ENCODE measurements at places on chromosomes 2 and 18.

GRCh38 chr18:78732273-78733210, 247.1 kb upstream of the SALL3 start:
- no peak for DNase-seq

DNA sequence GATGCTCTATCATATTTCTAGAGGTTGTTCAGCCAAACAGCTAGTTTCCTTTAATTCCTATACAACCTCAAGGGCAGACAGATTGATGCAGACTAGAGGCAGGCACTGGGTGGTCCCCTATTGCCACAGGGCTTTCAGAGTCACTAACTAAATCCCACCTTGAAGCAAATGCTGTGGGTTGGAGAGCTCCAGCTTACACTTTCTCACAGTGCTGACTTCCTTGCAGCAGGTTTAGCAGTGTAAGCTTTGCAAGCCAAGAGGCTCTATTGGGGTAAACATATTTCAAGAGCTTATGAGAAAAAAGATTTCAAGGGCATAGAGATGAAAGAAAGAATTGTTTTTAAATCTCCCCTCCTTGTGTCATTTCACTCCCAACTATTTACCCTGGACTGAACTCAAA, 366.5 kb upstream of the CRIM1 start:
- no peak for DNase-seq

DNA sequence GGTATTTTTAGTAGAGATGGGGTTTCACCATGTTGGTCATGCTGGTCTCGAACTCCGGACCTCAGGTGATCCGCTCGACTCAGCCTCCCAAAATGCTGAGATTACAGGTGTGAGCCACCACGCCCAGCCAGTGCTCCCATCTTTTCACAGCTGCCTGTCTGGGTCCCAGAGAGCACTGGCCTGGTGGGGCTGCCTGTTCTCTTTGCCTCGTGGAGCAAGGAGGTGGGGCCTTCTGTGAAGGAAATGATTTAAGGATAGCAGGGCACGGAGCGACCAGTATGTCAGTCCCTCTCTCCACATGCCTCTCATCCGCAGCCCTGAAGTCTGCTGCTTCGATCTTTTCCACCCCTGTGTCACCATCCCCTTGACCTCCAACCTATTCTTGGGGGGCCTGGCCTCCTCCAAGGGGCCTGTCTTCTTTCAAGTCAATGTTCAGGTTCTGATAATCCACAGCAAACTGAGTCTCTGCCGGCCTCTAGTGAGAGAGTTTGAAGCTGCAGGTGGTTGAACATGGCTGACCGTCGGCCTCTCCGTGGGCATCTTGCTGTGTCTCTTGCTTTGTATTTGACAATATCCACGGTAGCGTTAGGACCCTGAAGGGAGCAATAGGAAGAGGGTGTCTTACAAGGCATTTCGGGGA, 28.2 kb upstream of the GIGYF2 start:
- no peak for DNase-seq

GRCh38 chr2:224416656-224417360, 14.9 kb upstream of the FAM124B start:
- no peak for DNase-seq

- no peak for DNase-seq
Observed at GRCh38 chr18:63311118-63312018, 8.2 kb downstream of the BCL2 start.

DNA sequence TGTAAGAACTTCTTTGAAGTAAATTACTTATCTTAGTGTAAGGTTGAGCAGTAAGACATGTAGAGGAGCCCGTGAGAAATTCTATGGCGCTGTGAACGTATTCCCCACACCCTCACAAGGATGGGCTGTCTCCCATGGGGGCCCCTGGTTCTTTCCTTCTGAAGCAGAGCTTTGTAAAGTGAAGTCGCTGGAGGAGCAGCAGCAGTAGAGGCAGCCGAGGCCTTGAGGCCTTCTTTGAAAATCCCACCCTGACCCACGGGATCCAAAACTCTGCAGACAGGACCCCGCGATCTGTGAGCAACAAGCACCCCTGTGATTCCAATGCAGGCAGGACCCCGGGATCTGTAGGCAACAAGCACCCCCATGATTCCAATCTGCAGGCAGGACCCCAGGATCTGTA, 23.8 kb upstream of the SNTG2 start:
- no peak for DNase-seq

DNA sequence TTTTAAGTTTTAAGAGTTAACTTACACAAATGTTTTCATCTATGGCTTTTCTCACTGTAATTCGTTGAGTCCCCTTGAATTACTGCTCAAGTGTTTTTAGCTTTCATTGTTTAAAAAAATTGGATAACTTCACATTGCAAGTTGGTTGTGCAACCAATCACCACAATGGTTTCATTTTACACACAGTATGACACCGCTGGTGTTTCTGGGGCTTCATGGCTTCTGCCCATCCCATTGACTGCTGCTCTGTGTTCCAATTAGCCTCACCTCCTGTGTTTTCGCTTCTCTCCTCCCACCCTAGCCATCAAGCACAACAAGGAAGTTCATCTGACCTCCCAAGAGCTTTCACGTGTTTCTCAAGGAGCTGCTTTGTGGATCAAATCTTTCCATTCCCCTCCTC, 199.1 kb upstream of the CHAC2 start:
- DNase-seq: no peak

- no peak for DNase-seq
Observed at GRCh38 chr2:172162225-172162733, 59.6 kb upstream of the DLX2 start.

- no peak for DNase-seq
Observed at GRCh38 chr2:111685342-111685741, 198.7 kb downstream of the ANAPC1 start.

GRCh38 chr2:201639205-201639604, 4.1 kb downstream of the TMEM237 start:
- no peak for DNase-seq

DNA sequence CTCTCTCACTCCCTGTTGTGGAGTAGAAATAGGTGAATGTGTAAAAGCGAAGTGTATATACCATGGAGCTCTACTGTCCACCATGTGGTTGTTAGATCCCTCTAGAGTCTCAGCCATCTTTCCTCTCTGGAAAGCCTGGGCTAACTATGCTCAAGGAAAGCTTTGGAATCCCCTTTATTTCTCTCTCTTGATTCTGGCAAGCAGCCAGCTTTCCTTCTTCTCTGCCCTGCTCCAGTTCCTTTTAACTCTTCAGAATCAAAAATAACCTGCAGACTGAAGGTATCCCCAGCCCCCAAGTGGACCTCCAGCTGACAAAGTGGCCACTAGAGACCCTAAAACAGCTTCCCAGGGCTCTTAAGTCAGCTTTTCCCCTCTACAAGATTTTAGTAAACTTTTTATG, 381.9 kb downstream of the PLCL1 start:
- no peak for DNase-seq

DNA sequence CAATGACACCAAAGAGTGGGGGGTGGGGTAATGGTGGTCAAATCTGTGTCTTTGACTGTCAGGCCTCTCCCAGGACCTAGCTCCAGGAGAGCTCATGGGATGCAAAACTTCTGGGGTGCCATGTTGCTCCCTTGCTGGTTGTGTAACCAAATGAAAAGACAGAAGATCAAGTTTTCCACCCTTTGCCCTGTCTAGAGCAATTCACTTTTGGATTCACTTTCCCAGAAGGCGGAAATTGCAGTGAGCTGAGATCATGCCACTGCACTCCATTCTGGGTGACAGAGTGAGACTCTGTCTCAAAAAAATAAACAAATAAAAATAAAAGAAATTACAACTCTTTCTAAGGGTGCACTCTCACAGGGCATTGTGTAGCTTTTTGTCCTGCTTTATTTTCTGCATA, 34.9 kb upstream of the PLA2R1 start:
- DNase-seq: no peak

- DNase-seq: no peak
Observed at GRCh38 chr2:56286936-56287335, 103.1 kb downstream of the CCDC85A start.

GRCh38 chr18:9090578-9090977, 11.9 kb upstream of the NDUFV2 start:
- no peak for DNase-seq

- no peak for DNase-seq
Observed at GRCh38 chr2:138381373-138381772, 120.2 kb upstream of the SPOPL start.
